ENCODE measurements at places on chromosomes 13 and 19.

DNA sequence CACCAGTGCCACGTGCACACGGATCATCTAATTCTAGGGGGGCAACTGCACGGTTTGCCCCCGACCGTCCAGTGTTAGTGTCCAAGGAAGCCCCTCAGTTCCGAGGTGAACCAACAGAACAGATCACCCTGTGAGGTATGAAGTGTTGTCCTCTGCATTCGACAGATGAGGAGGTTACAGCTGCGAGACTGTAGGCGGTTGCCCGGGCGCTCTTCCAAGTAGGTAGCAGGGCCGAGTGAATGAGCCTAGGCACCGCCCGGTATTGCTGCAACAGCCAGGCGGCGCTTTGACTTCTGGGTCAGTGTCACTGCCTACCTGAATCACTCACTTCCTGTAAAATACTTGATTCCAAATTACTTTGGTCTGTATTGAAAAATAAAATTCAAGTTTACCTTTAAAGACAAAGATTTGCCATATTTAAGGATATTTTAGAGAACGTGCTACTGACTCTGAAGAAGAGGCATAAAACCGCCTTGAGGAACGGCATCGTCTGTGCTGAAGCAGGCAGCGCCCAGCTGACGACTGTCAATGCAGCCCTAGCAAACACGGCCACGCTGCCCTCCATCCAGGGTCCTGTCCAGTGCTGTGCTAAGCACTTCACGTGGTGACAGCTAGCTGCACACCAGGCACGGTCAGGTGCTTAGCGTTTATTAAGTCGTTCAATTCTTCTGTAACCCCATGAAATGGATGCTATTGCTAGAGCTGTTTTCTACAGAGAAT, 19.3 kb upstream of the RASA3 start:
- DNase-seq: no peak

- DNase-seq: no peak
Observed at GRCh38 chr13:106103779-106104178, 431.7 kb downstream of the EFNB2 start.

- no peak for DNase-seq
Observed at GRCh38 chr13:30504081-30504480, 38.3 kb upstream of the HMGB1 start.

- no peak for DNase-seq
Observed at GRCh38 chr19:48614436-48615230, at the start of gene FAM83E. Gene FAM83E, minus strand, starts transcription at chr19:48615076. Its CDS starts 1,704 bp downstream, at chr19:48613372.

DNA sequence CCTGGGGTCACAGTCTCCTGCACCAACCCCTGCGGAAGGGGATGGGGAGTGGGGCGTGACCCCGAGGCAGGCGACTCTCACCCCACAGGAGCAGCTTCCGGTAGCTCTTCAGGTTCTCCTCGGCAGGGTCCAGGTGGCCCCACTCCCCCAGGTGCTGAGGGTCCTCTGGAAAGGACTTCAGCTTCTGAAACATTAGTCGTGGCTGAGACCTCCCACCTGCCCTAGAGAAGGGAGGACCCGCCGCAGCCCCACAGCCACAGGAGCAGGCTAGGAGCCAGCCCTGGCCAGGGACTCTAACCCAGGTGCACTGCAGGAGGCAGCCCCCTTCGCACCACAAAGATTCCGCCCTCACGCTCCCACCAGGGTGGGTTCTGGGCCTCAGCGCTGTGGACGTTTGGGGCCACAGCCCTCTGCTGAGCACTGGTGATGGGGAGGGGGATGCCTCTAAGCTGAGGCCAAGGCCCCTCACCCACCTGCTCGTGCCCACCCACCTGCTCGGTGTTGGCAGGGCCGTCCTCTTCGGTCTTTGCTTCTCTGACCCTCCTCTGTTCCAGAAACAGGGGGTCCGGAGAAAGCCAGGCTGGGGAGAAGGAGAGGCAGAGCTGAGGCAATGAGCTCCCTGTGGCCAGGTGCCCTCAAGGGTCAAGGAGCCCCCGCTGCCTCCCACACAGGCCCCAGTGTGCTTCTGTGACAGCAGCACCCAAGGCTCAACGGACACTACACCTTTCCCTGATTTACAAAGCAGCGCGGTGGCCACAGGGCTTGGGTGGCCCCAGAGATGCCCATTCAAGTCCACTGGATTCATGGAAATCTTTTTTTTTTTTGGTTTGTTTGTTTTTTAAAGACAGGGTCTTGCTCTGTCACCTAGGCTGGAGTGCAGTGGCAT, 11.0 kb downstream of the ZSCAN18 start:
- no peak for DNase-seq

DNA sequence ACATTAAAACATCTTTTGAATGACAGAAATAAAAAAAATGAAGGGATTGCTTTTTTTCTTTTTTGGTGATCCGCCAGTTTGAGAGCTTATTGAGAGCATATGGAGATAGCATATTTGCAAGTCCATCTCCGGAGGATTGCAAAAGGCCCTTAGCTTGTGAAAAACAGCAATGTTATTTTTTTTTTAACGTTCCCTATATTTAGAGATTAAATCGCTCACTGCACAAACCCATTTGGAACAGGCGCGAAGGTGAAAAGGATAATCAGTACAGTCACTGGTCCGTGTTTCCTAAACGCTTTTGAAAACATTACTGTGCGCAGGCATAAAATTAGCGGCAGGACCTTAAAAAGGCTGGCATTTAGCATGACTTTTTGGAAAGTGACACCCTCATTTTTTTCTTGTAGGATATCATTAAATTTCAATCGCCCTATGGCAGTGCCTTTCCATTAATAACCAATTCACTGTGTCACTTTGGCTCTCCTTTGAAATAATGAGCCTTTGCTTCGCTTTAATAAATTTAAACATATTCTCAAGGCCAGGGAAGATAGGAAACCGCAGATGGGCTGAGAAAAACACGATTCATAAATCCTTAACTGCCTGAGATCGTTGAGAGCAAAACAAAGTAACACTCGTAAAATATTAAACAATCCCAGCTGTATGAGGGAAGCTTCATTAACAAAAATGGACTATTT, 342.2 kb downstream of the DACH1 start:
- no peak for DNase-seq

GRCh38 chr13:50887151-50887550, 22.4 kb upstream of the RNASEH2B start:
- DNase-seq: no peak

GRCh38 chr13:48532256-48532505, 699 bp downstream of the RCBTB2 start:
- no peak for DNase-seq

GRCh38 chr13:75512253-75512652, 25.4 kb downstream of the COMMD6 start:
- DNase-seq: no peak

DNA sequence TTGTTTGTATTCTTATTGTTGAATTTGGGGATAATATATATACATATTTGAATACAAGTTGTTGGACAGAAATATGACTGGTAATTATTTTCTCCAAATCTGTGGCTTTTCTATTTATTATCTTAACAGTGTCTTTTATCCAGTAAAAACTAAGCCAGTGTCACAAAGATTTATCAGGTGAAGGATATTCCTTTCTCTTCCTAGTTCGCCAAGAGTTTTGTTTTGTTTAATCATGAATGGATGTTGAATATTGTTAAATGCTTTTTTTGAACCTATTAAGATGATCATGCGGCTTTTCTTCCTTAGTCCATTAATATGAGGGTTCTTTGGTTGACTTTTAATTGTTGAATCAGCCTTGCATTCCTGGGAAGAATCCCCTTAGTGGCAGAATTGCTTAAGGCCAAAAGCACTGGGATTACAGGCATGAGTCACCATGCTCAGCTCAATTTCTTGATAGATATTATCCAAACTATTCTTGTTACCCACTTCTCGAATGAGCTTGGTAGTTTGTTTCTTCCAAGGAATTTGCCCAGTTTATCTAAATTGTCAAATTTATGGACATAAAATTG, 53.3 kb downstream of the TEX26 start:
- DNase-seq: no peak

- DNase-seq: no peak
Observed at GRCh38 chr19:6828698-6829633, 56.5 kb downstream of the VAV1 start.

- DNase-seq: no peak
Observed at GRCh38 chr19:38318660-38319059, 985 bp upstream of the KCNK6 start.

GRCh38 chr19:13044231-13044836, 49.1 kb downstream of the NFIX start:
- DNase-seq: no peak

GRCh38 chr13:94112227-94112626, 367.3 kb downstream of the DCT start:
- DNase-seq: no peak

GRCh38 chr19:28288572-28289264, 924.2 kb downstream of the UQCRFS1 start:
- DNase-seq: no peak

DNA sequence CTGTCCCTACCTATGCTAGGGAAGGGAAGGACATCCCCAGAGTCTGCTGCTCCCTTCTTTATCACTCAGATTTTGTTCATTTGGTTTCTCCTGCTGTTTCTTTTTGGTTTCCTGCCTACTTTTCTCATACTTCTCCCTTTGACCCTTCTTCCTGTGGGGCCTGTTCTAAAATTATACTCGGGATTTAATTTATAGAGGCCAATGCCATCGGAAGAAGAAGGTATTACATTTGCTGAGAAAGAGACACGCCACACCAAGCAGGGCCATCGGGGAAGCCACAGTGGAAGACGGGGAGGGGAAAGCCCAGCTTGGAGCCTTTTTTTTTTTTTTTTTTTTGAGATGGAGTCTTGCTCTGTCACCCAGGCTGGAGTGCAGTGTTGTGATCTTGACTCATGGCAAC, 46.8 kb upstream of the FARP1 start:
- DNase-seq: no peak

GRCh38 chr19:6767357-6768235, at the start of gene SH2D3A:
Gene SH2D3A, minus strand, starts transcription at chr19:6767435. Its CDS starts 3,687 bp downstream, at chr19:6763748.
- peak; percentile 78 for DNase-seq

DNA sequence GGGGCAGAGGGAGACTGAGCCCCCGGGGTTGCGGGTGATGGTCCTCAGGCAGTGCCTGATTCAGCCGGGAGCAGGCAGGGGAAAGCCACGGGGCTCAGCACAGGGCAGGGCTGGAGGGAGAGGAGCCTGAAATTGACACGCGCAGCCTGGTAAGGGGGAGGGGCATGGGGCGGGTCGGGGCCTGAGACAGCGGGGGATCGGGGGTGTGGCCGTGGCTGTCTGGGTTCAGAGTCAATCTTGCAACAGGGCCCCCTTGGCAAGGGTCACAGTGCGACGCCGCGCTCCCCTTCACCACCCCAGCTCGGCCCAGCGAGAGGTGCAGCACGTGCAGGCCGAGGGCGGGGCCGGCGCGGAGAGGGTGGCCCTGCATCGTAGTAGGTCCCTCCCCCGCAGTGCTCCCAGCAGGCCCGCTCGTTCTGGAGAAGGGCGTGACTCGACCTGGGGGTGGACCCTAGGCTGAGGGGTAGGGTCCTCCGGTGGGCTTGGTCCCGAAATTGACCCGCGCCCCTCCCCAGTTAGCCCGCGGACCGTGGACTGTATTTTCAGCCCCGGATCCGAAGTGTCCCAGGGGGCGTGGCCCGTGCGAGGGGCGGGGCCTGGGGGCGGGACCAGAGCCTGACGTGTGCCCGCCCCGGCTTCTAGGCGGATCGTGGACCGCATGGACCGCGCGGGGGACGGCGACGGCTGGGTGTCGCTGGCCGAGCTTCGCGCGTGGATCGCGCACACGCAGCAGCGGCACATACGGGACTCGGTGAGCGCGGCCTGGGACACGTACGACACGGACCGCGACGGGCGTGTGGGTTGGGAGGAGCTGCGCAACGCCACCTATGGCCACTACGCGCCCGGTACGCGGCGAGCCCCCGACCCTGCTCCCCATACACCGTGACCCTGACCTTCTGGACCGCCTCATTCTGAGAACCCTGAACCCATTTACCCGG, 6.0 kb downstream of the RCN3 start:
- DNase-seq: peak; percentile 74

- no peak for DNase-seq
Observed at GRCh38 chr13:28623782-28624706, 34.9 kb upstream of the POMP start.

- no peak for DNase-seq
Observed at GRCh38 chr13:88648598-88649373, 977.6 kb downstream of the SLITRK5 start.

DNA sequence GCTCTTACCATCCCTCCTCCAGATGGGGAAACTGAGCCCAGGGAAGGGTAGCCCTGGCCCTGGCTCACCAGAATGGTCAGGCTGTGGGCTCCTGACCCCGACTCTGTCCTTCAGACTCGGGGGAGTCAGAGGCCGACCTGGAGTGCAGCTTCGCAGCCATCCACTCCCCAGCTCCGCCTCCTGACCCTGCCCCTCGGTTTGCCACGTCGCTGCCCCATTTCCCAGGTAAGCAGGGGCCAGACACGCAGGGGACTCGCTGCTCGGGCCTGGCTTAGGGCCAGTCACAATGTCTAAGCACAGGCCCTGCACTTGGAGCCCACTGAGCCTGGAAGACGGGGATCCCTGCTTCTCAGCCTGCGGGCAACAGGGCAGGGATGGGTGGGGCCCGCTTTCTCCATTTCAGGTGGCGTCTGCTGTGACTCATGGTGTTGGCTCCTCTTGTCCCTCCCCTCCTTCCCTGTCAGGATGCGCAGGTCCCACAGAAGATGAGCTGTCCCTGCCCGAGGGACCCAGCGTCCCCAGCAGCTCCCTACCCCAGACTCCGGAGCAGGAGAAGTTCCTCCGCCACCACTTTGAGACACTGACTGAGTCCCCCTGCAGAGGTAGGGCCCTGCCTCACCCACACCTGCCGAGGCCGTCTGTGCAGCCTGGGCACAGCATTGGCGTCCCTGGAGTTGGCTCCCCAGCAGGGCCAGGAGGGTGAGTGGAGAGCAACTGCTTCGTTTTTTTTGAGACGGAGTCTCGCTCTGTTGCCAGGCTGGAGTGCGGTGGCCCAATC, 9.2 kb upstream of the OVOL3 start:
- DNase-seq: no peak

- no peak for DNase-seq
Observed at GRCh38 chr13:88908961-88909441, 1237.8 kb downstream of the SLITRK5 start.

DNA sequence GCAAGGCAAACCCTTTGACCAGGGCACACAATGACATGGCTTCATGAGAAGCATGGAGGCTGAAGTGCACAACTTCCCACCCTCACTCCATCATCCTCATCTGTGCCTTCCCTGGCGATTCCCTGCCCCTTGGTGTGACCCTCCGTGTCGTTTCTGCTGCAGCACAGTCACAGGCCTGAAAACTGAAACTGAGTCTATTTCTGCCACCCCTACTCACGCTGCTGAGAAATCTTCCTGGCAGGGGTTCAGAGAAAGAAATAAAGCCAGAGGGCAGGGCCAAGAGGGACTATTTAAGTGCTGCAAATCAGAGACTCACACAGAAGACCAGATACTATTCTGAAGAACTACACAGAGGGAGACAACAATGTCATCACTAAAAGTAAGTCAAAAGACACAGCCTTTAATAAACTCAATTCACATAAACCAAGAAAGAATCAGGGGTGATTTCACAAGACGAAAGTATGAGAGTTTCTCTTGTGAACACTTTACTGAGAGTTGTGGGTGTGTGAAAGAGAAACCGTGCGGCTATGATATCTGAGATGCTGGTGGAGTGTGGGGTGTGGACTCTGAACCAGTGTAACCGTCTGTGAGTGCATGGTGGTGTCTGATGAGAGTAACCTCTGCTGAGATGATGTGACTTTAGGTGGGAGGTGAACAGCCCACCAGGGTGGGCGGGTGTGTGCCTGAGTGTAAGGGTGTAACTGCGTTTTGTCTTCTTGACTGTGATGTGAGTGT, 23.5 kb downstream of the LGALS16 start:
- DNase-seq: peak; percentile 61

- no peak for DNase-seq
Observed at GRCh38 chr13:23642110-23642509, 71.9 kb downstream of the TNFRSF19 start.

Measured in activated CD4-positive, alpha-beta T cell treated with anti-CD3 and anti-CD28 coated beads, Interleukin-2, amount 50 U/mL, for 24 hours (primary cell).